Stimulated activated CD8-positive, alpha-beta memory T cell treated with anti-CD3 and anti-CD28 coated beads, Interleukin-15, amount 100 ng/mL, for 4 hours (primary cell): ENCODE measurements at places on chromosomes 4 and X.

GRCh38 chr4:21991562-21991961, 43.0 kb upstream of the KCNIP4 start:
- DNase-seq: no peak

- DNase-seq: no peak
Measured at GRCh38 chr4:165873298-165874071, 448 bp downstream of the TLL1 start.

DNA sequence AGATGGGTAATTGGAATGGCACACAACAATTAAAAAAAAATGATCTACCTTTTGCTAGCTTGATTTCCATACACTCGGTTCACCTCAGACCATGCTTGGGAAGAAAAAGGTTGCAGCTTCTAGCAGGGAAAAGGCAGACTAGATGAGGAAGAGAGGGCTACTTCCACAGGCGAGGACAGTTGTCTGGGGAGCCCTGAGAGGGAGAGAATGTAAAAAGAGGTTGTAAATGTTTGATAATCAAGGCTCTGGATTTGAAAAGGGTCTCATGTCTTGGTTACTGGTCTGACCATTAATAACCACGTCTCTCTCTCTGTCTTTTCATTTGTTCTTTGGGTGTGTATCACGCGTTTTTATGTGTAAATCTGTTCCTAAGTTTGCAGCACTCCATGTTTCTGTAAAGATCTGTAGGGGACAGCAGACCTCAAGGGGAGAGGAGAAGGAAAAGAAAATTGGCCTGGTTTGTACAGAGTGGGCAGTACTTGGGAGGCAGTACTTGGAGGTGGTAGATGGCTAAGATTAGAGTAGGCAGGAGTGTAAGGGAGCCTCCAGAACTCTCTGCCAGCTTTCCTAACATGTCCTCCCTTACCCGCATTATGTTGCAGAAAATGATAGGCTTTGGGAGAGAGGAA, 750 bp downstream of the ARMCX5 start:
- no peak for DNase-seq

GRCh38 chr4:39637586-39638353, 895 bp downstream of the SMIM14 start:
- DNase-seq: no peak

DNA sequence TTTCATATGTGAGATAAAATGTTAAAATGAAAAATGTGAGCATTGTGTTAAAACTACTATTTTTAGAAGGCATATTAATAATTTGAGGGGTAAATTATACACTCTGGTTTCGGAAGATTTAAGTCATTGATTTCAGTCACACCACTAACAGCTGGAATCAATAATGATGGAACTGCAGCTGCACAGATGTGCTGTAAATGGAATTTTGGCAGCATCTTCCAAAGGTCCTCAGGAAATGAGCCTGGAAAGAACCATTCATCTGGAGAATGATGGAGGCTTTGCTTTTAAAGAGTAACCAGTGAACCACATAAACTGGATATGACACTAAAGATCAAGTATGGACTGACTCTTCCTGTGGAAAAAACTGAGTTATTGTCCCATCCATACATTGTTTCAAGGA, 759.0 kb upstream of the EPHA5 start:
- DNase-seq: no peak

DNA sequence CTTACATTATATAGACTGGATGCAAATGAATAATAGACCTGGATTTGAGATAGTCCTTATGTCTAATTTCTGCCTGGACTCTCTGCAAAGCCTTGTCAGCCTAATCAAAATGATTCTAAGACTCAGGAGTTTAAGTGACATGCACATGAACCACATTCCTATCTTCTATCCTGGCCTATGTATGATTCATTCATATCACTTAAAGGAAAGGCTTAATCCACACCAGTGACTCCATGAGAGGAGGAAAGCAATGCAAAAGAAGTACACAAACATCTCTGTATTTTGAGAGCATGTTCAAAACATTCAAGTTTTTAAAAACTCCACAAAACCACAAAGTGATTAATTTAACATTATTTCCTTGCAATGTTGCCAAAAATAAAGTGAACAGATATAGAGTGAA, 14.6 kb downstream of the AMOT start:
- no peak for DNase-seq

DNA sequence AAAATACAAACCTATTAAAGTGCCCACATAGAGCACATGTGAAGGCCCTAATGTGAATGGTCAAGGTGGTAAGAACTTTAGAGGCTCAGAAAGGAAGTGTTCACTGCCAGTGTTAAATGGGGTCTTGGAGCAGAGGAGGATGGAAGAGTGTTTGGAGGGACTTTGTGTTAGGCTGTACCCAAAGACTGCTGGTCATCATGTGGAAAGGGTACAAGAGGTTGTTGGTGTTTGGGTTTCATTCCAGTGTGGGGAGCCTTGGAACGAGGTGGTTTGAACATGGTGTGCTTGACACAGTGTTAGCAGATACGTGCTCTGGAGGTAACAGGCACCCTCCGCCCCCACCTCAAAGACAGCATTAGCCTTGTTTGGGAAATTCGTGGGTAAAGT, 73.1 kb downstream of the RAPGEF2 start:
- DNase-seq: no peak

- DNase-seq: no peak
Measured at GRCh38 chrX:69501429-69501828, 2.7 kb upstream of the NALF2 start.

DNA sequence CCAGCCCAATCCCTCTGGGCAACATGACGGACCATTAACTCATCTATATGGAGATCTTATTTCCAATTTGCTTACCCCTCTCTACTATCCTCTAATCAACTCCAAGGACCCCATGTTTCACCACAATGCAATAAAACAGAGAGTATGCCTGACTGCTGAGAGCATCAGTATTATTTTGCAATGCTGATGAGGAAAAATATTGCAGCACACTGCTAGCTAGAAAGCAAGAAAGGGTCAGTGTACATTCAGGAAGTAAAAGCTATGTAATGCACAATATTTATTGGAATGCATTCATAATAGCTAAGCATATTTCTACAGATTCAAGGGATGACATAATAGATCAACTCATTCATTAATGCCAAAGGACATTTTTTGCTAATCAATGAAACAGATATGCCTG, 33.2 kb downstream of the ARAP2 start:
- no peak for DNase-seq

GRCh38 chr4:28443801-28444412, 1583.3 kb downstream of the STIM2 start:
- DNase-seq: no peak

DNA sequence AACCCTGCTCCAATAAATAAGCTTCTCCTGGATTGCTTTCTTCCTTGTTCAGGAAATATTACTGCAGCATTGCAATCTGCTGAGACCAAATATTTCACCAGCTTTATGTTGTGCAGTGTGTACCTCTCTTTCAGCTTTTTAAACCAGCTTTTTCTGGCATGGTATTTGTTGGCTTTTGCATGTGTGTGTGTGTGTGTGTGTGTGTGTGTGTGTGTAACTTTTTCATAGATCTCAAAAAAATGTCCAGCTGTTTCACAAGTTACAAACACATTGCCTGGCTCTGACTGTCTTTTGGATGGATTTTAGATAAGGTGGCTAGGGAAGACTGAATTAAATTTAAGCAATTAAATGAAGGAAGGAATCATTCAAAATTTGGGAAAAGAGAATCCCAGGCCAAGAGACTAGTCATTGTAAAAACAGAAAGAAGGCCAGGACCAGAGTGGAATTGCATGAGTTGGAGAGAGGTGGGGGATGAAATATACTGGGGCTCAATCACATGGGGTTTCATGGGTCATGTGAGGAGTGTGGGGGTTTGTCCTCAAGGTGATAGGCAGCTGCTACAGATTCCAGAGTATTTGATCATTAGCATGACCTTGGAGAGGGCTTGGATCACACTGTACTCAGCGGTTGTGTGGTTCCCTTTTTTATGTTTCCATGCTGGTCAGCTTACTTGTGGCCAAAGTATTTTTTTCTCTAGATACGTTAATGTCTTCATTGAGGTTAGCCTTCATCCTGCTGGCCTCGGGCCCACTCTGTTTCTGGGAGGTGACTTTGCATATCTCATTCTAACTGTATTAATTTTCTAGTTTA, 357.7 kb upstream of the BOD1L1 start:
- DNase-seq: no peak

- no peak for DNase-seq
Measured at GRCh38 chr4:47784222-47784621, 53.6 kb downstream of the CORIN start.

DNA sequence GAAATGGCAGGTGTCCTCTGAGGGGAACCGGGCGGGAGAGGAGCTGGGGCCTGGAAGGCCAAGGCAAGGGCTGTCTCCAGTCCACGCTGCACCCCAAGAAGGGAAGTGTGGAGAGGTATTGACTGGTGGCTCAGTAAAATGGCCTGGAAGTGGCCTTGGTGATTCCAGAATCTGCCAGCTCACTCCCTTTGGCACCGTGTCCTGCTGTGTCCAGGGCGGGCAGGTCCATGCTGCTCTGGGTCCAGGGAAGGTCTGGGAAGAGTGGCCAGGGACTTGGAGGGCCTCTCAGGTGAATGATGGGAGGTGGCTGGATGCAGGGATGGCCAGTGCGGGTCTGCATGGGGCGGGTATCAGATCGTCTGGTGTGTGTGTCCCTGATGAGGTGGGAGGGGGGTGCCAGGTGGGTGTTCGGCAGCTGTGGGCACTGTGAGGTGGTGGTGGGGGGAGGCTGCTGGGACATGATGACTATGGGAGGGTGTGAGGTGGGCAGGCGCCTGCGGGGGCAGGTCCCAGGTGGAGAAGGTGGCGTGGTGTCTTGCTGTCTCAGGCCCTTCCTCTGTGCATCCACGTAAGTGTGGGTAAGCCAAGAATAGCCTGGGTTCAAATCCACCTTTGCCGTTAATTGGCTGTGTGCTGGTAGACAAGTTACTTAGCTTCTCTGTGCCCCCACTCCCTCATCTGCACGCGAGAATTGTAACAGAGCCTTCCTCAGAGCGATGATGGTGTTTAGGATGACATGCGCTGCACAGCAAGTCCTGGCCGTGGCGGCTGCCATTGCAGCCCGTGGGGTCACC, 17.7 kb downstream of the RGS12 start:
- no peak for DNase-seq

DNA sequence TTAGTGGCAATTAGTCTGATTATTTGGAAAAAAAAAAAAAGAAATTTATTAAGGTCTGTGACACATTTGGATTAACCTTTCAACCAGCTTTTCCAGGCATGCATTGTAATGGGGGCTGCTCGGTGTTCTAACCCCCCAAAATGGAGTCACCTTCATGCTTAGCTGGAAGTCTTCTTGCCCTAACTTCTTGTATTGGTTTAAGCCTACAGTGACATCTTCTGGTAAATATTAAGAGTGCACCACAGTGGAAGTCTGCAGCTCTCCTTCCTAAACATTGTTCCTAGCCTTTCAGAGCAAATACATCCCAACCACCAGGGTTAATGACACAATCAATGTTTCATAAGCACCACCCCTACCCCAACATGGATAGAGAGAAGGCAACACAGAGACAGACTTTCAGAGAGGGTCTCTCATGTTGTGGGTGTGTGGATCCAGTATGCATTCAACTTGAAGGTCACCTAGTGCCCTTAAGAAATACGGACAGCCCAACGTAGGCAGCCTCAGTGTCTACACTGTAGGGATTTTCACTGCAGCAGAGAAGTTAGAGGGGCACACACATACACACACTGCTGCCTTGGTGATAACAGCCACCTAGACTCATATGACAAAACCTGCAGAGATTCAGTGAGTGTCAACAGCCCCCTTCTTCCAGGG, 142.9 kb upstream of the MBNL3 start:
- no peak for DNase-seq

GRCh38 chrX:150058728-150059127, 120.4 kb upstream of the EOLA2 start:
- no peak for DNase-seq

DNA sequence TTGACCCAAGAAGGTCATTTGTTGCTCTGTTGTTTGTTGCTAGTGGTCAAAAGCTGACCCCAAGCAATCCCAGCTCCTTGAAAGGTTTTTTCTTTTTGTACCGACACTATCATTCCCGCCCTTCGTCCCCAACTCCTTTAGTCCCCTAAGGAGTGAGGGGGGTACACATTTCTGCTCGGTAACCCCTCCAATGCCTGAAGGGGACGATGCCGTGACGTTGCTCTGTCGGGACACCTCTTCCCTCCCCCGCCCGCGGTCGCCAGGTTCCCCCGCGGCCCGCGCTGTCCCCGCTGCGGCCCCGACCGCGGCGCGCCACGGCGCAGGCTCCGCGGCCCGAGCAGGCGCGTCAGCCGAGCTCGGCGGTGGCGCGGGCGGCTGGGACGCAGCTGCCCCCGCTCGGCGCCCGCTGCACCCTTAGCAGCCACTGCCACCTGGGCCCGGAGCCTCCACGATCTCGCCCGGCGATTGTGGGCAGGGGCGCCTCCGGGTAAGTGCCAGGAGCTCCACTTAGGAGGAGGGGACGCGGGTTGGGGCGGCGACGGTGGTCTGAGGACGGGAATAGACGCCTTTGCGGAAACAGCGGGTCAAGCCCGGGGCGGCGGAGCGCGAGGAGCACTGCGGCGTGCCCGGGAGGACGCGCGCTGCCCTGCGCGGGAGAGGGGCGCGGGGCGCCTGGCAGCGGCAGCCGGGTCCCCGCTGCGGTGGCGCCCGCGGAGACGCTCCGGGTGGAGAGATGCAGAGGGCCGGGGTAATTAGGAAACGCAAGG, at the start of gene GLRB:
Gene GLRB, plus strand, starts transcription at position 340 of the 767 bp plus-strand sequence. CDS start 1,875 bp downstream, outside the sequence.
- no peak for DNase-seq

DNA sequence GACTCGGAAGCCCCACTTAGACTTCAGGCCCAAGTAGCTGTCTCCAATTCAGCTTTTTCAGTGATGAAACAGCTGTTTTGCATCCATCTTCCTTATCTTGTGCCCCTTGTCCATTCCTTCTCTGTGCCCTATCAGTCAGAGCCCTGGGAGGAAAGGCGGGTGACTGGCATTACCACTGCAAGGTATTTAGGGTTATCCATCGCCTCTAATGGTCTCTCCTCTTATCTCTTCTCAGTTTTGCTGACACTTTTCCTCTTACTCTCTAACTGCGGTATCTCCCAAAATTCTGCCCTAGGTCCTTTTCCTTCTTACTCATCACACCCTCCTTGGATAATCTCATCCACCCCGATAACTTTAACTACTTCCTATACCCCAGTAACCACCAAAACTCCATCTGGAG, 13.7 kb downstream of the GAB3 start:
- no peak for DNase-seq

GRCh38 chr4:47598320-47598719, 113.2 kb downstream of the ATP10D start:
- DNase-seq: no peak

- DNase-seq: no peak
Measured at GRCh38 chr4:112593438-112594133, 43.1 kb downstream of the ZGRF1 start.

DNA sequence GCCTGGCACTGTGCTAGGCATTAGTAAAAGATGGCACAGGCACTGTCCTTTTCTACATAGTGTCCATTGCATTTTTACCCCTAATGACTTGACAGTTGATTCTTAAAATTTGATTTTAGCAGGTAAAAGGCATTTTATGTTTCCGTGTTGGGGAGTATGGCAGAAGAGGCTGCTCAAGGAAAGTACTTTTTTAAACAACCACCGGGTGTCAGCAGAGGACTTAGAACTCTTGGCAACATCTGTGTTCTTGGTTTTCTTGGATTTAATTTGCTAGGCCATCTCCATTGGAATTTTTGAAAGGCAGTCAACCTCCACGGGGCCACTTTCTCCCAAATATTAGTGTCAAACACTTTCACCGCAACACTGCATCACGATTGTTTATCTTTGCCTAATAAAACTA, 102.9 kb downstream of the TSPAN7 start:
- DNase-seq: no peak
